ENCODE measurements at places on chromosomes 4 and X.

GRCh38 chrX:75603833-75604232, 81.0 kb upstream of the ZDHHC15 start:
- peak; percentile 53 for DNase-seq

- DNase-seq: peak; percentile 72
Measured at GRCh38 chrX:150616179-150616862, 47.9 kb downstream of the MTM1 start.

DNA sequence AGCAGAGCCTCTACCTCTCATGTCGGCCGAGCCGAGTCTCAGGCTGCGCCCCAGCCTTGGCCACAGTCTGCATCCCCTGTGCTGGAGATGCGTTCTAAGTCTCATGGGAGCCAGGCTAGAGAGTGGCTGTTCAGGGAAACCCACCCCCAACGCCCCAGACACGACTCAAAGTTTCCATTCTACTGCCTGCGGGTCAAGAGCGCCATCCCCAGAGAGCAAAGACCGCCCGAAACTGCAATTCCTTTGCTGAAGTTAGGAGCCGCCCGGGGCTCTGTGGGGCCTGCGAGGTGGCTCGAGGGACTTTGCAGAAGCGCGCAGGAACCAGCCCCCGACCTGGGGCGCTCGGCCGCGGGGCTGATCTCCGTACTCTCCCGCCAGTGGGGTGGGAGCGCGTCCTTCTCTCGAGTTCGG, 10.0 kb upstream of the ELF4 start:
- peak; percentile 79 for DNase-seq

DNA sequence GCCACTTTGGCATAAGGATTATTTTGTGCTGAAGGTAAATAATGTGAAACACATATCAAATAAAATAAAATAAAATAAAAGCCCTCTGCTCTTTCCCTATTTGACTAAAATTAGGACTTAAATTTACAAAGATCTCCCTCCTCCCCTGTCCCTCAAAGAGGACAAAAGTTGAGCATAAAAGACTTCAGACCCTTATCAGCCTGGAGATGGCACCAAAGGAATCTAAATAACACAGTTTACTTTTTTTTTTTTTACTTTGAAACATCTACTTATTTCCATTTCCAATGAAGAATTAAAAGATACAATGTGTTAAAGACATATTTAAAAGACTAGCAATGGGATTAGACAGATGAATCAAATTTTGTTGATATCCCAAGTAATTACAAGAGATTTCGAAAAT, 89.7 kb downstream of the EPHA5 start:
- peak; percentile 40 for DNase-seq

DNA sequence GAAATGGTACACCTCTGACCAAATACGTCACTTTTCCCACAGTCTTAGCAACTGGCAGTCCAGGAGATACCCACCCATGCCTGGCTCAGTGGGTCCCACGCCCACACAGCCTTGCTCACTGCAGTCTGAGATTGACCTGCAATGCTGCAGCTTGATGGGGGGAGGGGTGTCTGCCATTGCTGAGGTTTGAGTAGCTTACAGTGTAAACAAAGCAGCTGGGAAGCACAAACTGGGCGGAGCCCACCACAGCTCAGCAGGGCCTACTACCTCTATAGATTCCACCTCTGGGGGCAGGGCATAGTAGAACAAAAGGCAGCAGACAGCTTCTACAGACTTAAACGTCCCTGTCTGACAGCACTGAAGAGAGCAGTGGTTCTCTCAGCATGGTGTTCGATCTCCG, 52.7 kb downstream of the AMER1 start:
- no peak for DNase-seq

All from OCI-M1 (cell line).